ENCODE measurements at places on chromosomes 11 and 22.

GRCh38 chr11:102530558-102530957 is at the start of gene MMP7:
TSS of gene MMP7 (minus strand) at chr11:102530747. CDS start at chr11:102530700, 47 bp downstream.
- no peaks in the 10 kb centered on the region for H3K4me1 ChIP-seq
- no peak within 1 kb of the TSS for H3K27ac ChIP-seq
- DNase-seq: no peak
- no peaks in the 10 kb centered on the region for H3K36me3 ChIP-seq
- H3K4me3 ChIP-seq: no peak within 1 kb of the TSS

DNA sequence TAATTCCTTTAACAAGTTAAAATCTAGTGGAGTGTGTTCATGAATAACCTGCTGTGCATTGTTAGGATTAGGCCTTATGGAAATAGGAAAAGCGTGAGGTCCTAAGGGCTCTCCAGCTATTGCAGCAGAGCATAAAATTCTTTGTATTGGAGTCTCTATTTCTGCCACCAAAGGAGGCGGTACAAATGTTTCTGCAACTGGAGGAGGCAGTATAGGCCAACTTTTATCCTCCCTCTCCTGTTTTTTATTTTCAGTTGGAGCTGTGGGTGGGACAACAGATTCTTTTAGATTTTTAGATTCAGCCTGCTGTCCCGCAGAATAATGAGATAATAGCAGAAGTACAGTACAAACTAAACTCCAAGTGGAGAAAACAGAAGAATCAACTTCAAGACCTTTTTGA is 26.2 kb downstream of the OR10A6 start:
- H3K4me1 ChIP-seq: no peaks in the 10 kb centered on the region
- H3K4me3 ChIP-seq: no peak overlapping the region
- H3K27ac ChIP-seq: no peak overlapping the region
- H3K36me3 ChIP-seq: no peaks in the 10 kb centered on the region
- DNase-seq: no peak

GRCh38 chr22:21448627-21449416 is 18.4 kb upstream of the TMEM191C start:
- H3K4me3 ChIP-seq: no peak overlapping the region
- H3K27ac ChIP-seq: no peak overlapping the region
- no peaks in the 10 kb centered on the region for H3K27me3 ChIP-seq
- peaks cover 5% of the 10 kb centered on the region for H3K36me3 ChIP-seq

- no peaks in the 10 kb centered on the region for H3K36me3 ChIP-seq
- DNase-seq: peak; percentile 59
- H3K4me1 ChIP-seq: peaks cover 3% of the 10 kb centered on the region
- H3K27me3 ChIP-seq: no peaks in the 10 kb centered on the region
- no peak overlapping the region for H3K4me3 ChIP-seq
These were observed 4.5 kb downstream of the LRRC75B start for GRCh38 chr22:24588381-24588756.

GRCh38 chr11:35820614-35821013 is 123.2 kb upstream of the LDLRAD3 start:
- DNase-seq: no peak
- H3K27me3 ChIP-seq: no peaks in the 10 kb centered on the region
- H3K36me3 ChIP-seq: no peaks in the 10 kb centered on the region
- H3K4me1 ChIP-seq: no peaks in the 10 kb centered on the region
- H3K4me3 ChIP-seq: no peak overlapping the region
- H3K27ac ChIP-seq: no peak overlapping the region

DNA sequence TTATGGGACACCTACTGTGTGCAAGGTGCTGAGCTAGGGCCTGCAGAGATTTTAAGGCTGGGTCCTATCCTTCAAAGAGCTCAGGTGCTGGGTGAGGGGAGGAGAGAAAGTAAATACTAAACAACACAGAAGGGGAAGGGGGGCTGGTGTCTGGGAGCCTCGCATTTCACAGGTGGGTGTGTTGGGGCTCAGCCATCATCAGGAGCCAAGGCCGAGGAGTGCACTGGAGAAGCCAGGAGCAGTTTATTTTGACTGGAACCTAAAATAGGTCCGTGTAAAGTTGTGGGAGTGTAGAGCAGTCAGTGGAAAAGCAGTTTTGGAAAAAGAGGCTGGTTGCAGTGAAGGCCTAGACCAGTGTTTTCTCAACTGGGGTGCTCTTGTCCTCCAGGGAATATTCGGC is 17.5 kb downstream of the NECTIN1 start:
- H3K27ac ChIP-seq: no peak overlapping the region
- no peak overlapping the region for H3K4me3 ChIP-seq
- H3K4me1 ChIP-seq: peaks cover 20% of the 10 kb centered on the region
- no peaks in the 10 kb centered on the region for H3K27me3 ChIP-seq
- DNase-seq: no peak
- H3K36me3 ChIP-seq: no peaks in the 10 kb centered on the region

DNA sequence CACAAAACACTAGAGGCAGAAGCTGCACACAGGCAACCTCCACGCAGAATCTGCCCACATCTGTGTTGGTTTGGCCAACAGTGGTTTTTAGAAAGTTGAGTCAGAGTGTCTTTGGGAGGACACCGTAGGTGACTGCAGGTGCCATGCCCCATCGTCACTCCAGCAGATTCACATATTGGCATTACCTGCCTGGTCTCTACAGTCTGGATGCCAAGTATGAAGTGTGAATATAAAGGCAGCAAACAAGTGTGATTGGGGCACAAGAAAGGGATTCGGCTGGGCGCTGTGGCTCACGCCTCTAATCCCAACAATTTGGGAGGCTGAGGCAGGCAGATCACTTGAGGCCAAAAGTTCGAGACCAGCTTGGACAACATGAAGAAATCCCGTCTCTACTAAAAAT is 11.0 kb upstream of the FXYD2 start:
- H3K27ac ChIP-seq: peak overlapping the region; percentile 93
- no peaks in the 10 kb centered on the region for H3K36me3 ChIP-seq
- H3K4me1 ChIP-seq: peaks cover 19% of the 10 kb centered on the region

- DNase-seq: no peak
- H3K4me3 ChIP-seq: no peak overlapping the region
These were observed 30.7 kb downstream of the BUD13 start for GRCh38 chr11:116742104-116742503.

DNA sequence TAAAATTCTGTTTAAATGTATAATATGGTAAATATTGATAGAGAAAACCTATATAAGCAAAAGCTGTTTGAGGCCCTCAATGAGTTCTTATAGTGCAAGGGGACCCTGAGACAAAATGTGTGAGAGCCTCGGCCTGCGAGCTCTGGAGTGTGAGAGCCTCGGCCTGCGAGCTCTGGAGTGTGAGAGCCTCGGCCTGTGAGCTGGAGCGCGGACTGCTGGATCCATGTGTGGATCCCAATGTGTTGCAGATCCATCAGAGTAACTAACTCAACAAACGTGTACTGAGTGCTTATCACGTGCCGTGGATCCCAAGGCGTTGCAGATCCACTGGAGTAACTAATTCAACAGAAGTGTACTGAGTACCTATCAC is 6.0 kb downstream of the RTL6 start:
- H3K36me3 ChIP-seq: no peaks in the 10 kb centered on the region
- no peaks in the 10 kb centered on the region for H3K4me1 ChIP-seq
- no peaks in the 10 kb centered on the region for H3K27me3 ChIP-seq
- no peak overlapping the region for H3K4me3 ChIP-seq

- no peak overlapping the region for H3K4me3 ChIP-seq
- no peaks in the 10 kb centered on the region for H3K36me3 ChIP-seq
These were observed 1.3 kb upstream of the TBX10 start for GRCh38 chr11:67640758-67641337.

- no peaks in the 10 kb centered on the region for H3K27me3 ChIP-seq
- peaks cover 17% of the 10 kb centered on the region for H3K4me1 ChIP-seq
- H3K36me3 ChIP-seq: no peaks in the 10 kb centered on the region
These were observed 762 bp upstream of the CCDC134 start for GRCh38 chr22:41799486-41800347.

GRCh38 chr22:39244496-39245129 is at the start of gene PDGFB:
TSS of gene PDGFB (minus strand) at chr22:39244982. CDS start at chr22:39243963, 1,019 bp downstream.
- no peaks in the 10 kb centered on the region for H3K4me1 ChIP-seq
- peaks cover 2% of the 10 kb centered on the region for H3K27me3 ChIP-seq
- no peak for DNase-seq
- H3K27ac ChIP-seq: peak within 1 kb of the TSS; percentile 82
- H3K4me3 ChIP-seq: peak within 1 kb of the TSS; percentile 67

- peak overlapping the region; percentile 66 for H3K4me3 ChIP-seq
- H3K27me3 ChIP-seq: no peaks in the 10 kb centered on the region
- H3K36me3 ChIP-seq: no peaks in the 10 kb centered on the region
- H3K27ac ChIP-seq: peak overlapping the region; percentile 96
- H3K4me1 ChIP-seq: peaks cover 28% of the 10 kb centered on the region
- peak; percentile 76 for DNase-seq
These were observed 639 bp downstream of the CRY2 start for GRCh38 chr11:45847911-45848316.
